ENCODE measurements at places on chromosomes 16 and 17. TPM values are rescaled to one million over a fixed set of nuclear protein-coding genes. Genes with fewer than 3 reads are reported as not detected.

GRCh38 chr17:76911299-76912017 lies 43.3 kb downstream of the MGAT5B start:
- no peak for DNase-seq

DNA sequence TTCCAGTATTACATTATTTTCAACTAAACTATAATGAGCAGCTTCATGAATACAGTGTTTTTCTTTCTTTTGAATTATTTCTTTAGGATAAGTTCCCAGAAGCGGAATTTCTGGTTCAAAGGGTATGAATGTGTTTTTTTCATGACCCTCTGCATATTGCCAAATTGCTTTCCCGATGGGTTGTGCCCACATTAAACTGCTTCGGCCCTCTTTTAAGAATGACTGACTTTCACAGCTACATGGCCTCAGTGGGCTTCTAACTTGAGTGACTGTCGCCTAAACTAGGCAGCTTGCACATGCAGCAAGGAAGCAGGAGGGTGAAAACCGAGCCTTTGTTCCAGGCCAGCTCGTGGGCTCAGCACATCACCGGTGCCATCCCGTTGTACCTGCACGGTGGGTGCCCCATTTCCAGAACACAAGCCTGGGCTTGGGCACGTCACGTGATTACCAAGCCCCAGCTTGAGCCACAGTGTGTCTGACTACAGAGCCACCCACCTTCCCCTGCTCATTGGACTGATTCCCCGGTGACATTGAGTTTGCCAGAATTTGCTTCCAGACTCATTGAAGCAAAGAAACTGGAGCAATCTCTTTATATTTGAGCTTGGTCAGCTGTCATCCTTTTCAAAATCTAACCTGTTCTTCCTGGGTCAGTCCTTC lies 112.8 kb downstream of the CLEC16A start:
- DNase-seq: no peak

GRCh38 chr17:39224778-39225307 lies 902 bp downstream of the STAC2 start:
- DNase-seq: no peak

- peak; percentile 17 for DNase-seq
Measured at GRCh38 chr17:16938031-16938430, 33.9 kb downstream of the TNFRSF13B start.

GRCh38 chr17:46120078-46120477 lies 73.2 kb downstream of the KANSL1 start:
- no peak for DNase-seq

- DNase-seq: no peak
Measured at GRCh38 chr16:80285104-80285503, 255.7 kb upstream of the DYNLRB2 start.

DNA sequence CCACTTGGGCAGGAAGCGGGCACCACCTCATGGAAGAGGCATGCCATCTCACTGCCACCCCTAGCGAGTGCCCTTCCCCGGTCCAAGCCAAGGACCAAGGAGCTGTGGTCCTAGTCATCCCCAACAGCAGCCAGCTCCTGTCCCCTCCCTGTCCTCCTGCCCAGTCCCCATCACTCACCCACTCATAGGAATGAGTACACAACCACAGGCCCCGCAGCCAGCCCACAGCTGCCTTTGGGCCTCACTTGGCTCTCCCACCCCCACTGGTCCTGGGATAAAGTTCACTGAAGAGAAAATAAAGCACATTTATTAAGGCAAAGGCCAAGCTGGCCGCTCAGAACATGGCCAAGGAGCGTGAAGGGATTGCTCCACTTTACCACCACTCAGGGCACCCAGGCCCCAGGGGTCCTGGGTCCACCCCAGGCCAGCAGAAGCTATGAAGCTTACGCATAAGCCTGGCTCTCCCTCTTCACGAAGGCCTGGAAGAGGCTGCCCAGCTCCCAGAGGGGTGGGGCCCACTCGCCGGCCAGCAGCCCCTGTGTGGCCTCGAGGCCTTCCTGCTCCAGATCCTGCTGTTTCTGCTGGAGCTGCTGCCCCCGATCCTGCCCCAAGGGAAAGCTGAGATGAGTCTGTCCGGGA lies 3.6 kb downstream of the SCRN2 start:
- no peak for DNase-seq

GRCh38 chr16:81136390-81137335 lies 40.5 kb upstream of the GCSH start:
- no peak for DNase-seq

- DNase-seq: no peak
Measured at GRCh38 chr17:29622337-29623282, at the start of gene CORO6. CORO6 (minus strand) TSS chr17:29622912; CDS start chr17:29621421, 1,491 bp downstream.

DNA sequence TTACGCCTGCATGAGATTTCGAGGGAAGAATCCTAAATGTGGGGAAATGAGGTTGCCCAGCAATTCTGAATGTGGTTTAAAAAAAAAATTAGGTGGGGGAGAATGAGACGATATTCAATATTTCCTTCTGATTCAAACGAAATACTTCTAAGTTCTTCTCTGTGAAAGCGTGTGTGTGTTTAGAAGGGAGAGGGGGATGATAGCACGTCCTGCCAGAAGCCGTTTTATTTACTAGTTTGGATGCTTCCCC lies 47.8 kb downstream of the TBC1D16 start:
- DNase-seq: no peak

DNA sequence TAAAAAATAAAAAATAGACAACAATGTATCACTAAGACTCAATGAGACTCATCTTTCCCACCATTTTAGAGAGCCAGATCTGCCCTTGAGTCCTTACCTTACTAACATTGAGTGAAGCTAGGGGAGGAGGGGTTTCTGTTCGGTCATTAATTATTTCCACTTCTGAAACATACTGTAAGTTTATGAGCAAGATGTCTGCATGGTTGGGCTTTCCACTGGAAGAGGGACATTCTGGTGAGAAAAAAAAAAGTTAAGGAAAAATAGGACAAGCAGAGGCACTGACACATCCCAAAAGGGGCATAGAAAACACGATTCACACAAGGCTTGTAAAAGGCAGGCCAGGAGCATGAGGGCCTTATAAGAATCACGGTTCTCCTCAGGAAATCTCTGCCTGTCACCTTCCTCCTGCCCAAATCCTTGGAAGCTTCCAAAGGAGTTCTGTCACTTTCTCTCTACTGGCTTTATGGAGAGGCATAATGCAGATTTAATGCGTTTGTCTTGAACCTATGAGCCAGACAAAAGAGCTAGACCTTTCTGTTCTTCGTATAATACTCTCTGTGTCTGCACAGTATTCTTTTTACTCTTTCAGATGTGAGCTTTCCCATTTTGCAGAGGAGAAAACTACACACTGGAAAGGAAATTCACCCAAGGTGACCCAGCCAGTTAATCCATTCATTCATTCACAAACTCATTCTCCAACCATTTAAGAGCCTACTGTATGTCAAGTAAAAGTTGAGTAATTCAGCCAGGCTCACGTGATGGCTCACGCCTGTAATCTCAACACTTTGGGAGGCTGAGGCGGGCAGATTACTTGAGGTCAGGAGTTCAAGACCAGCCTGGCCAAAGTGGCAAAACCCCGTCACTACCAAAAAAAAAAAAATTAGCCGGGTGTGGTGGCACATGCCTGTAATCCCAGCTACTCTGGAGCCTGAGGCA lies 2.5 kb downstream of the LSM12 start:
- DNase-seq: no peak

DNA sequence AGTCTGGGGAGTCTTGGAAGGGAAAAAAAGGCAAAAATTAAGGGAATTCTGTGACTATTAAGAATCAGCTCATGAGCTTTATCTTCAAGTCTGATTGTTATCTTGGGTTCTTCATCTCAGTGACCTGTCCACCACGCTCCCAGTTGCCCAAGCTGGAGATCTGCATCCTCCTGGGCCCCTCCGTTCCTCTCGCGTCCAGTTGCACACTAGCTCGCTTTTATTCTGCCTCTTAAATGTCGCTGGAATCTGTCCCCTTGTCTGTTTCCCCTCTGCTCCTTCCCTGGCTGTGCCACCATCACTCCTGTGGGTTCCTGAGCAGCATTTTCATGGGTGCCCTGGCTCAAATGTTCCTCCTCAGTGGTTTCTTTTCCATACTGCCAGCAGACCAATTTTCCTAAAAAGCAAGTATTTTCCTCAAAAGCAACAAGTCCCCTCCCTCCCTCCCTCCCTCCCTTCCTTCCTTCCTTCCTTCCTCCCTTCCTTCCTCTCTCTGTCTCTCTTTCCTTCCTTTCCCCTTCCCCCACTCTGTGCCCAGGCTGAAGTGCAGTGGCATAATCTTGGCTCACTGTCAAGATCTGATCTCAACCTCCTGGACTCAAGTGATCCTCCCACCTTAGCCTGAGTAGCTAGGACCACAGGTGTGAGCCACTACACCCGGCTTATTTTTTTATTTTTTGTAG lies 1.4 kb downstream of the ENDOV start:
- DNase-seq: no peak

DNA sequence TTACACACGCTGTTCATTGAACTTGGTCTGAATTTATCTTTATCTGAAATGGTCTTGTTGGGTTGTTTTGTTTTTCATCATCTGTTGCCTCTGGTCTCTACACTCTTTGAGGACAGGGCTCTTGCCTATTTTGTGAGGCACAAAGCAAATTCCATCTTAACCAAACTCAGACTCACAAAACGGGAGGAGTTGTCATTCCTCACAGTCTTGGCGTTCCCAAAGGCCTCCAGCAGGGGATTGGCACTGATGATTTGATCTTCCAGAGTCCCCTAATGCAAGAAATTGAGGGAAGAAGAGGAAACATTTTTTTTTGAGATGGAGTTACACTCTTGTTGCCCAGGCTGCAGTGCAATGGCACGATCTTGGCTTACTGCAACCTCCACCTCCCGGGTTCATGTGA lies 8.7 kb downstream of the MYH3 start:
- DNase-seq: no peak

GRCh38 chr17:69577098-69577497 lies 162.6 kb downstream of the MAP2K6 start:
- DNase-seq: no peak

GRCh38 chr16:69711115-69711740 lies 15.1 kb downstream of the NQO1 start:
- DNase-seq: peak; percentile 73

DNA sequence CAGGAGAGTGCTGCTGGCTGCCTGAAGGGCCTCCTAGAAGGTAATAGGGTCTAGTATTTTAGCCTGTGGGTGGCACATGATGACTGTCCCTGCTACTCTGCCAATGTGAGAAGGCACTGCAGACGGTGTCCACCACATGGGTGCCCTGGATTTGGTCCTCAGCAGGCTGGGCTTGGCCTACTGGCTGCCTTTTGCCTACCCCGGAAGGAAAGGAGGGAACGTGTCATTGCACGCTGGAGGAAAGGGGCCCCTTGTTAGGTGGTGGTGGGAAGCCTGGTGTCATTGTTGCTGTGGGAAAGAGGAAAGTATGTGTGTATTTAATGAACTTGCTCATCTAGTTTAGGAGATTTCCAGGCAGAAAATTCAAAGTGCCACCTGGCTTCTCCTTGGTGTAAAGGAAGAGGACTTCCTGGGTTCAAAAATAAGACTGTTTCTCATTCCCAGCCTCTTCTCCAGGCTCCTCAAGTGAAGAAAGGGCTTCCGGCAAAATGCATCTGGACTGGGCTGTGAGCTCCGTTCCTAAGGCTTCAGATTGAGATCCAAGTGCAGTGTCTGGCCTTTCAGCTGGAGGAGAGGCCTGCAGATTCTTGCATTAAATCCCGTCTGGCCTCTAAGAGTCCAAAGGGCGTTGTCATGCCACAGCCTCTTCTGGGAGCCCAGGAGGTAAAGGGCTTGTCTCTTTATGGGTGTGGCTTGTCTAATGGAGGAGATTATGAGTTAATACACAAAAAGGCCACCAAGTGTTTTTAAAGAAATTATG lies 55.1 kb downstream of the RPTOR start:
- DNase-seq: no peak

DNA sequence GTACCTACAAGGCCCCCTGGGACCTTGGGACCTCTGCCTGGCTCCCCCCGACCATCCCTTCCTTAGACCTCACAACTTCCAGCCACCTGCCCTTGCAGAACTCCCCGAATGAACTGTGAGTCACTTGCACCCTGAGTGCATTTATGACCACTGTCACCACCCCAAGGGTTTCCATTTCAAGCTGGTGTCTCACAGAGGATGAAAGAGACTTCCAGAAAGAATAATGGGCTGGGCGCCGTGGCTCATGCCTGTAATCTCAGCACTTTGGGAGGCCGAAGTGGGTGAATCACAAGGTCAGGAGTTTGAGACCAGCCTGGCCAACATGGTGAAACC lies 124.5 kb upstream of the CIBAR2 start:
- DNase-seq: no peak

The LSM12 gene
- total RNA-seq: 49.1 TPM

The CDC42EP4 gene
- total RNA-seq: 137 TPM

The DPEP3 gene
- total RNA-seq: not detected

The HOXB3 gene
- 30.3 TPM for total RNA-seq

The CDRT15 gene
- total RNA-seq: not detected

The ABCC3 gene
- 2.8 TPM for total RNA-seq

The TEDC2 gene
- total RNA-seq: not detected

The SP6 gene
- total RNA-seq: 0.74 TPM

The TMEM98 gene
- 89.3 TPM for total RNA-seq

The FBXW10B gene
- 1.1 TPM for total RNA-seq
